ENCODE measurements at places on chromosomes 12 and 14.

GRCh38 chr12:123092866-123093265 lies 58.0 kb downstream of the PITPNM2 start:
- no peak for DNase-seq

- no peak for DNase-seq
These were observed 26.9 kb upstream of the FERMT2 start for GRCh38 chr14:52977798-52978197.

DNA sequence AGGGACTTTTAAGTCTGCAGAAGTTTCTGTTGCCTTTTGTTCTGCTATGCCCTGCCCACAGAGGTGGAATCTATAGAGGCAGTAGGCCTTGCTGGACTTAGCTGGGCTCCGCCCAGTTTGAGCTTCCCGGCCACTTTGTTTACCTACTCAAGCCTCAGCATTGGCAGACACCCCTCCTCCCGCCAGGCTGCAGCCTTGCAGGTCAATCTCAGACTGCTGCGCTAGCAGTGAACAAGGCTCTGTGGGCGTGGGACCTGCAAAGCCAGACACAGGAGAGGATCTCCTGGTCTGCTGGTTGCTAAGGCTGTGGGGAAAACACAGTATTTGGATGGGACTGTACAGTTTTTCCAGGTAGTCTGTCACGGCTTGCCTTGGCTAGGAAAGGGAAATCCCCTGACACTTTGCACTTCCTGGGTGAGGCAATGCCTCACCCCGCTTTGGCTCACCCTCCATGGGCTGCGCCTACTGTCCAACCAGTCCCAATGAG lies 43.7 kb downstream of the CCDC59 start:
- no peak for DNase-seq

GRCh38 chr14:85041618-85042017 lies 488.3 kb upstream of the FLRT2 start:
- DNase-seq = no peak

DNA sequence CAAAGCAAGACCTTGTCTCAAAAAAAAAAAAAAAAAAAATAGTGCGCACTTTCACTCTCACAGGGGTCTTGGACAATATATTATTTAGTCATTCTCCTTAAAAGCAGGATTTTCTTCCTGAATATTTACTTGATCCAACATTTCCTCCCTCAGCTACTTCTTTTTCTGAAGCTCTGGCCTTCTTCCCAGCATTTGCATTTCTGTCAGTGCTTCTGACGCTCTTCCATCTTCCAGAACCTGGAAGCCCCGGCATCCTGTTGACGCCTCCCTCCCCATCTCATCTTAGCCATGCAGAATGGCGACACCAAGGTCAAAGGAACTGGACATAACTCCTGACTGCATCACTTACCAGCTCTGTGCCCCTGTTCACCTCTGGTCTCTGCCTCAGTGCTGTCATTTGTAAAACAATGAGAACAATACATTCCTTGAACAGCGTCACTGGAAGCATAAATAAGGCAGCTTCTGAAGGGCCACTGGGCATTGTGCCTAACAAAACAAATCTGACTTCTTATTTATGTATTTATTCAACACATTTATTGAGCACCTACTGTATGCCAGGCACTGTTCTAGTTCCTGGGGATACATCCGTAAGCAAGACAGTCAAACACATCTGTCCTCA lies 90.9 kb upstream of the MDM1 start:
- DNase-seq = no peak

GRCh38 chr12:47863467-47863866 lies 41.3 kb downstream of the VDR start:
- no peak for DNase-seq

DNA sequence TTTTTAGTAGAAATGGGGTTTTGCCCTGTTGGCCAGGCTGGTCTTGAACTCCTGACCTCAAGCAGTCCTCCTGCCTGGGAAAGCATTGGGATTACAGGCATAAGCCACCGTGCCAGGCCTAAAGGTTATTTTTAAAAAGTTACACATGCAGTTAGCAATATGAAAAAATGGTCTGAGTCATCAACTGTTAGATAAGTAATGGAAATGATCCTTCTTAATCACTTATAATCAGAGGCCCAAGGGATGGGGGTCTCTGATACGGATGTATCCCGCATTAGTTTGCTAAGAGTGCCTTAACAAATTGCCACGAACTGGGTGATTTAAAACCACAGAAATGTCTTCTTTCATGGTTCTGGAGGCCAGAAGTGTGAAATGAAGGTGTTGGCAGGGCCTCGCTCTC lies 54.1 kb upstream of the FERMT2 start:
- no peak for DNase-seq

GRCh38 chr14:98579140-98579539 lies 692.9 kb downstream of the BCL11B start:
- no peak for DNase-seq
